ENCODE measurements at places on chromosomes 6 and 20.
A peak's percentile ranks its signal among the peaks of the same experiment; 100 is the strongest.

DNA sequence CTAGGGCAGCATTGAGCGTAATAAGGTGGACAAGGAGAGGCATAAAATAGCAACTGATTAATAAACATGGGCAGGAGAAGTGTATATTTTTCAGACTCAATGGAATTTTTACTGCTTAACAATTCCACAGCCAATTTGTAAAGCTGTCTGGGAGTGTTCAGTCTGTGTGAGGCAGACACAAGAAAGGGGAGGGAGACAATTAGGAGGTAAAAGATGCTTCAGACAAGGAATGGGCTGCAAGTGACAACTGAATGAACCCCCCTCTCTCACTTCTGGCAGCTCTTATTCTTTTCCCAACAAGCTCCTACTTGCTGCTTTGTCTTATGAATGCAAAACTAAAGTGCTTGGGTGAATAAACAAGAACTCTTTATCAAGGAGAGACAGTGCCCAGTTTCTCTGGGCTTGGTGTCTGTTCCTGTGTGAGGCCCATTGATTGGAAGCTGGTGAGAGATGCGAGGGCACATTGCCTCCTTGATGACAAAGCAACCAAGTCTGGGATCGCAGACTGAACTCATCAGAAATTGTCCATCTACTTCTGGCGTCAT lies 575.3 kb downstream of the RNF144B start:
- ATAC-seq: no peak

DNA sequence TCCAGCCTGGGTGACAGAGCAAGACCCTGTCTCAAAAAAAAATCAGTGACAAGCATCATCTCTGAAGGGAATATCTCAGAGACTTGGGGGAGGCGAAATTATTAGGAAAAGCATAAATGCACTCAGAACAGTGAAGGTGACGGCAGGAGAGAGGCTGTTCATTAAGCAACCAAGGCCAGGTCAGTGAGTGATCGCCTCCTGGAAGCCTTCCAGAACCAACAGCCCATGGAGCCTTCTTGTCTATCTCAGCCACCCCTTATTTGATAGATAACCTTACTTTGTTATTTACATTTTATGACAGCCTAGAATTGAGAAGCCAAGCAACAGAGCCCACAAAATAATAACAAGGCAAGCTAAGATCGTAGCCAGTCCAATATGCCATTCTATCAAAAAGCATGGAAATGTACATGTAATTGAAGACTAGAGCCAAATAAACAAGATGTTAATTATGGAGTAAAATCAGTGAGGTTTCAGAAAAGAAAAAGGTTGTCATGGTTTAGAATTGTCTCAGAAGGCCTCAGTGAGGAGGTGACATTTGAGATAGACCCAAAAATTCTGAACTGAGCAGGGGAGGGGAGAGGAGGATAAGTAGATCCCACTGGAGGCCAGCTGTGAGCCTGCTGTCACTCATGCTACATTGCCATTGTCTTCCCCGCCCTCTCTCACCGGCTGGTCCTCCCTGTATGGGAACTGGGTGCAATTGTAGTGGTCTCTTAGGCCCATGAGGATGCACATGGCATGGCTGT lies 17.8 kb downstream of the BNIP5 start:
- no peak for ATAC-seq

- ATAC-seq: peak; percentile 64
Observed at GRCh38 chr6:33607784-33608161, 13.3 kb upstream of the ITPR3 start.

DNA sequence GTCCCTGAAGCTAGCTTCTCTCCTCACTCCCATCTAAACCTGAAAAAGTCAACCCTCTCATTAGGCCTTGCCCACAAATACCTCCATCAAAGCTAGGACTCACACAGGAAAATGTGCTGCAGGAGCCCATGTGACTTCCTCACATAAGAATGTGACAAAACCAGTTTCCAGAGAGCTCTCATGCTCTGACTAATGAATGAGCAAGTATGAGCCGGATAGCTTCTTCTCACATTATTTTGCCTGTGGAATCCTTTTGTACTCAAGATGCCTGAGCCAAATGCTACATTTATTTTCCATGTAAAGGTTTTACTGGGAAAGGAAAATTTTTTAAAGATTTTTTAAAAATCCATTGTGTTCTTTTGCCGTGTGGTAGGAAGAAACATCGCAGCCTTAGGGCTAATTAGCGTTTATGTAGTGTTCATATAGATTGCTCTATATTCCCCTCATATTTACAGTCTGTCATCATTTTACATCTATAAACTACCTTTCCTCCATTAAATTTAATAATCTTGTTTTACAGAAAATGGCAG lies 68.6 kb upstream of the CCN6 start:
- no peak for ATAC-seq

GRCh38 chr6:79127660-79128059 lies 49.6 kb upstream of the PHIP start:
- no peak for ATAC-seq

- no peak for ATAC-seq
Observed at GRCh38 chr20:32089637-32090362, 19.7 kb upstream of the TM9SF4 start.

DNA sequence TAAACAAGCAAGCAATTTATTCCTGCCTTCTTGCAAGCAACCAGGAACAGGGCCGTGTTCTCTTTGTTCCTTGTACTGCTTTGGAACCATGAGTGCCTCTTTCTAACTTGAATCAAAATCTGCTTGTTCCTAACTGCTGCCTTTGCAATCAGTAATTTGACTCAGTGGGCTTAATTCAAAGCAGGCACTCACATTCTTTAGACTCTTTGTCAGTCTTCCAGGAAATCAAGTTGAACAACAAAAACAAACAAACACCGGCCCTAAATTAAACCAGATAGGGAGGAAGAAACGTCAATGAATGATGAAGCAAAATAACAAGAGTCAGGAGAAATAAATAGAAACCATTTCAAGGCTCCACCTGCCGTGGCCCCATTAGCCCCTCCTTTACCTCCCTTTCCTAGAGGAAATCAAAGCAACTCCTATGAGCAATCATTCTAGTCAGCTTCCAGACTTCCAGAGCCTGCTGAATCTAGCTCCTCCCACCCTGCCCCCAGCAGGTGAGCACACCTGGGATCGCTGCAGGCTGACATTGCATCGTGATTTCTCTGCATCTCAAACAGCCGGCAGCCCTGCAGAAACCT lies 582.2 kb upstream of the FLRT3 start:
- ATAC-seq: no peak

- ATAC-seq: peak; percentile 88
Observed at GRCh38 chr20:37803438-37804307, 99.3 kb upstream of the VSTM2L start.

- no peak for ATAC-seq
Observed at GRCh38 chr6:161407115-161407514, 133.3 kb upstream of the AGPAT4 start.

DNA sequence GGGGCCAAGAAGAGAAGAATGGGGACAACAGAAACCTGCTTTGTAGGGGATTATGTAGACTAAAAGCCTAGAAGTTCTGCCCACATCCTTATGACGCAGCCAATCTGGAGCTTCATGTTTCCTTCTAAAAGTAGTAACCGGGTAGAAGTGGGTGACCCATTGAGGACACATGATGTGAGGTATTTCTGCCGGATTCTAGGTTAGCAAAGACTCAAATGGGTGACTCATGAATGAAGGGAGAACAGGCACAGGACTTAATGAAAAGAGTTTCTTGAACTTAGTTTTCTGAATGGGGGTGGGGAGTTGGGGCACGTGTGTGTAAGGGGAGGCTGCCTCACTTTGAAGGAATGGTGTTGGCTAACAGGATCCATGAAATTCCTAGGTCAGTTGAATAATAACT lies 68.8 kb downstream of the CDS2 start:
- ATAC-seq: no peak

DNA sequence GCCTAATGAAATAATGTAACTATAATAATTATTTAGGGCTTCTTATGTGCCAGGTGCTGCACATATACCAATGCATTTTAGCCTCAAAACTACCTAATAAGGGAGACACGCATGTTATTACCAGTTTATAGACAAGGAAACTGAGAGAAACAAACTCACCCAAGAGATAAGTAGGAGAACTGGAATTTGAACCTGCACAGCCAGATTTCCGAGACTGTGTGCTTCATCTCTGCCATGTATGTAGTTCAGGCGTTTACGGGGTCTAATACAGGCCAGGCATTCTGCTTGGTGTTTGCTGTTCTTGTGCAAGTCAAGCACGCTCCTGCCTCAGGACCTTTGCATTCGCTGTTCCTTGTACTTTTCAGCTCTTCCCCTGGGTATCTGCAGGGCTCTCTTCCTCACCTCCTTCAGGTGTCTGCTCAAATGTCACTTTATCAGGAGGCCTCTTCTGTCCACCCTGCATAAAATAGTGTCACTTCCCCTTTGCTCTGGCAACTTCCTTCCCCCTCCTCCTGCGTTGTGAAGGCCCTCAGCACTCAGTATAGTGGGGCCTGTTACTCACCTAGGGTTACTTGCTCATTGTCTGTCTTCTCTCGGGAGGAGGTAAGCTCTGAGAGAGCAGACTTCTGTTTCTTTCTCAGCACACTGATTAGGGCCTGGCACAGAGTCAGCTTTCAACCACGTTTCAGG lies 6.1 kb upstream of the NSFL1C start:
- peak; percentile 81 for ATAC-seq

- ATAC-seq: peak; percentile 83
Observed at GRCh38 chr6:157561929-157562810, 181.2 kb downstream of the ZDHHC14 start.

- ATAC-seq: no peak
Observed at GRCh38 chr6:16637635-16638034, 123.6 kb downstream of the ATXN1 start.

DNA sequence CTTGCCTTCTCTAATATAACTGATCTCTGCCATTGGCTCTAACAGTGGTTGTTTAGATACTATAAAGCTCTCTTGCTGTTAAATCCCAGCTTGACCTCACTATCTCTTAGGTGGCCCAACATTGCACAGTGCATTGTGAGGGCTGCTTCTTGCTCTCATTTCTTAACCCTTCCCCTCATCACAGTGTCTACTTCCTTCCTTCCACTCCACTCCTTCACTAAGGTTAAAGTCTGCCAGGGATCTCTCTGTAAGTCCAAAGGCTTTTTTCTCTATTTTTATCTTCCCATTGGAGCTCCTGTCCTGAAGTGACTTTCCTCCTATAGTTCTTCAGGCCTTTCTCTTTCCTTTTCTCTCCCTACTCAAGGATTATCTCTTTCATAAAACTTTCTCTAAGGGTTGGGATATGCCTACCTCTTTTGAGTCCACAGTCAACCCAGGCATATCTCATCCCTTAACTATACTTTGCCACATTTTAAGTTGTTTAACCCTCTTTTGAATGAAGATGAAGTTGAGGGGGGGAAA lies 4.0 kb upstream of the TBC1D22B start:
- no peak for ATAC-seq

DNA sequence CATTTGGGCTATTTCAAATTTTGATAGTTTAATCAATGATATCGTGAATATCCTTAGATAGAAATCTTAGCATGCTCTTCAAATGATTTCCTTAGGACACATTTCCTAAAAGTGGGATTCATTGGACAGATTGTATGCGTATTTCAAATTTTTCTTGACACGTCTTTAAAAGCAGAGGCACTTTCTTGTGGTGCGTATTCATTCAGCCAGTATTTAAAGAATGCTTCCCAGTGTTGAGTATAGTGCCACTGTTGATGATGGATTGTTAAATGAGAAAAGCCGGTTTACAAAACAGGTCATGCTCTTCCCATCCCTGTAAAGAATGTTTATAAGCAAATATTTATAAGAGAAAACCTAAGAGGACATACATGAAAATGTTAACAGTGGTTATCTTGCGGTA lies 15.1 kb upstream of the NOL7 start:
- ATAC-seq: no peak

GRCh38 chr20:22684072-22684762 lies 99.8 kb upstream of the FOXA2 start:
- peak; percentile 63 for ATAC-seq

- ATAC-seq: no peak
Observed at GRCh38 chr6:74690365-74690764, 515.5 kb downstream of the COL12A1 start.

DNA sequence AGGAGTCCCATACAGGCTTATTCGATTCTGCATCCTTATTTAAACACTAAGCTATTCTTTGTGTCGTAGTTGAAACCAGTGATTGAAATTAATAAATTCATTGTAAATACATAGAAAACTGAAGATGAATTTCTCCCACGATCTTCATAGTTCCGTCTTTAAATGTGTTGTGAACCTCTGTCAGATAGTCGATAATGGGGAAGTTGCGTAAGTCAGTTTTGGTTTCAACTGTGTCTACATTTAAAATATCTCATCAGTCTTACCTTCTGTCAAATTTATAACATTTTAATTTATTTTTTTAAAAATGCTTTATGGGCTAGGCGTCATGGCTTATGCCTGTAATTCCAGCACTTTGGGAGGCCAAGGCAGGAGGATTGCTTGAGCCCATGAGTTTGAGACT lies 12.7 kb downstream of the STX11 start:
- peak; percentile 68 for ATAC-seq

- ATAC-seq: no peak
Observed at GRCh38 chr6:1576711-1577110, 33.0 kb upstream of the FOXC1 start.

- no peak for ATAC-seq
Observed at GRCh38 chr6:128172081-128172480, 271.2 kb upstream of the THEMIS start.

- peak; percentile 90 for ATAC-seq
Observed at GRCh38 chr6:157380779-157381561, at the start of gene ZDHHC14. Gene ZDHHC14 (plus strand): TSS chr6:157381190.

DNA sequence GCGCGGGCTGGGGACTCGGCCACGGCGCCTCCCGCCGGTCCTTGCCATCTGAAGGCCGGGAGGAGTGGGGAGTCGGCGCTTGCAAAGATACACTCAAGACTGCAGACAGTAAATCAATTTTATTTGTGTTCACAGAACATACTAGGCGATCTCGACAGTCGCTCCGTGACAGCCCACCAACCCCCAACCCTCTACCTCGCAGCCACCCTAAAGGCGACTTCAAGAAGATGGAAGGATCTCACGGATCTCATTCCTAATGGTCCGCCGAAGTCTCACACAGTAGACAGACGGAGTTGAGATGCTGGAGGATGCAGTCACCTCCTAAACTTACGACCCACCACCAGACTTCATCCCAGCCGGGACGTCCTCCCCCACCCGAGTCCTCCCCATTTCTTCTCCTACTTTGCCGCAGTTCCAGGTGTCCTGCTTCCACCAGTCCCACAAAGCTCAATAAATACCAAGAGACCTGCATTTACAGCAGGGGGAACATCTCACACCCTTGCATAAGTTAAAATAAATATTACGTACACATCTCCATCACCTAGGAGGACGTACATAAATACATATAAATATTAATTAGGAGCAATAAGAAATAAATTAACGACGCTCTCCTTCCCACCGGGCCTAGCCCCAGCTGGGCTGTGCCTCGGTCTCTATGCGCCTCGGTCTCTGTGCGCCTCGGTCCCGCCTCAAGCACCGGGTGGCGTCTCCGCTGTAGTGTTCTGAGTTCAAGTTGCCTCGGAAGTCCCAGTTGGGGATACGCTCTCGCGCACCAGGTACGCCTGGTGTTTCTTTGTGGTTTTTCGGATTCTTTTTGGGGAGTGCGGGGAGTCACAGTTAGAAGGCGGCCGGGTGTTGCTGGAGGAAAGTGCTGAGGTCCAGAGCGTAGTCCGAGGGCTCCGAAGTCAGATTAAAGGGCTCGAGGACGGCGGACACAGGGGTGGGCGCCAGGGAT lies 889 bp upstream of the FLOT1 start:
- ATAC-seq: peak; percentile 42

- ATAC-seq: no peak
Observed at GRCh38 chr6:30129265-30130178, 6.4 kb upstream of the TRIM40 start.

Measured in stimulated activated memory B cell treated with anti-CD40 and anti-IgM and Interleukin-4, amounts not matched to agents 10 μg/mL and 1 μg/mL and 100 μg/mL, for 72 hours (primary cell).